ENCODE measurements at places on chromosomes 6 and 20.

GRCh38 chr6:44580901-44581300 is 193.4 kb downstream of the CDC5L start:
- no peak for DNase-seq

DNA sequence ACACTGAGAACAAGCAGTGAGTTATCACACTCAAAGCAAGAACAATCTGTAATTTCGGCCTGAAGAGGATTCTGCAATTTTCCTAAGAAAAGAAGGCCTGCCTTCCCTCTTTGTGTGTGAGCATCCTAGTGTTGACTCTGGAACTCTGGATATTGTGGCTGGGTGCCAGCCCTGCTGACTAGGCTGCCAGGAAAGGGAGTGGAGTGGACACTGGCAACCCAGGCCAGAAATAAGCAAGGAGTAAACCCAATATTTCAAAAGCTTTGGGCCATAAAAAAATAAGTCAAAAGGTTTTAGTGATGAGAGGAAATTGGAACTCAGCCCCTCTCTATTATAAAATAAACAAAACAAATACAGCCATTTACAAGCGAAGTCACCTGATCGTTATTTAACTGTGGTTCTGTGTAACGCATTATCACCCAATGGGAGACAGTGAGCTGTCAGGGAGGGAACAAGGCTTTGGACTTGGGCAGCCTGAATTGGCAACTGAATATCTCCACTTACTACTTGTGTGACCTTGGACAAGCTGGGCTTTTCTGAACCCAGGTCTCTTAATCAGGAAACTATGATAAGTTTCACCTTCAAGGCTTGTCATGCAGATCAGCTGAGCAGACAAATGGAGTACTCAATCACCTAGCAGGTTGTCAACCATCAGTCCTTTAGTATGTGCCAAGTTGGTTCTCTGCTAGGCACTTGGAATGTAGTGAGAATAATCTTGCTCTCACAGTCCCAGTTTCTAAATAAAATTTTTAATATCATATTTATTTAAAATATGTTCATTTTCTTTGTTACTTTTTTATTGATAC is 196.2 kb downstream of the PAX1 start:
- DNase-seq = no peak

DNA sequence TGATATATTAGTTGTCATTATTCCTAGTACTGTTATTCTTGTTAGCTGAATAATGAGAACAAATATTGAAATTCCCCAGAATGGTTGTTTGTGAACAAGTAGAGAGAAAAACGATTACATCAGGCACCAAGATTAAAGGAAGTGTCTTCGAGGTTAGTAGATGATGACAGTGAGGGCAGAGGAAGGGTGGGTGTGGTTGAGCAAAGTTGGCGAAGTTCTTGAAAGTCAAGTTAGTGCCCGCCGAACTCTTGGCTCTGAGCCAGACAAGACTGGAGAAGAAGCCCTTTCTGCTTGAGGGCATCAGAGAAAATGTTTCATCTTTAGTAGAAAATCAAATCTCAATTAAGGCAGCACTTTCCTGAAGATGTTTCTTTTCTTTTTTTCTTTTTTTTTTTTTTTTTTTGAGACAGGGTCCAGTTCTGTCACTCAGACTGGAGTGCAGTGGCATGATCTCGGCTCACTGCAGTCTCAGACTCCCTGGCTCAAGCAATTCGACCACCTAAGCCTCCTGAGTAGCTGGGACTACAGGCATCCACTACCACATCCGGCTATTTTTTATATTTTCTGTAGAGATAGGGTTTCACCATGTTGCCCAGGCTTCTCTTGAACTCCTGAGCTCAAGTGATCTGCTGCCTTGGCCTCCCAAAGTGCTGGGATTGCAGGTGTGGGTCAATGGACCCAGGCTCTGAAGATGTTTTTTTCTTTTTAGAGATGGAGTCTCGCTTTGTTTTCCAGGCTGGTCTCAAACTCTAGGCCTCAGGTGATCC is 77.1 kb downstream of the SGK1 start:
- peak; percentile 35 for DNase-seq

DNA sequence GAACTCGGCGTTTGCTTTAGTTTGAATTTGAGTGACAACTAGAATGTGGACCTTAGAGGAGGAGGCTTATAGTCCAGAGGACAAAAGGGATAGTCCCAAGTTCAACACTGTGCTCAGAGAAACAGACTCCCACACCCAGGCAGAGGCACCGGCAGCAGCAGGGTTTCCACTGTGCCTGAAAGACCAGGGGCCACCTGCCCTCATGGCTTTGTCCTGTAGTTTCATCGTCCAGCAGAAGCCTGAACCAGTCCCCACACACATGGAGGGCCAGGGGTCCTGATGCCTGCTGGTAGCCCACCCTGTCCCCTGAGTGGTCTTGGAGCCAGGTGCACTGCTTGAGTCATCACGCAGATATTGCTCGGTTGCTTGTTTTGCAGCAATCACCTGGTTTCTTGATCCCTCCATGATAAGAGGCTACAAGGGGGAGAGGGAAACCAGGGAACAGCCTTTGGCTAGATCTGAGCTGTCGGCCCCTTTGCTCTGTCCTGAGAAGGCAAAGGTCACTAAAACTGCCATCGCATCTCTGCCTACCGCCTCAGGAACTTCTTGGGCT is 7.2 kb upstream of the ACSS1 start:
- no peak for DNase-seq

DNA sequence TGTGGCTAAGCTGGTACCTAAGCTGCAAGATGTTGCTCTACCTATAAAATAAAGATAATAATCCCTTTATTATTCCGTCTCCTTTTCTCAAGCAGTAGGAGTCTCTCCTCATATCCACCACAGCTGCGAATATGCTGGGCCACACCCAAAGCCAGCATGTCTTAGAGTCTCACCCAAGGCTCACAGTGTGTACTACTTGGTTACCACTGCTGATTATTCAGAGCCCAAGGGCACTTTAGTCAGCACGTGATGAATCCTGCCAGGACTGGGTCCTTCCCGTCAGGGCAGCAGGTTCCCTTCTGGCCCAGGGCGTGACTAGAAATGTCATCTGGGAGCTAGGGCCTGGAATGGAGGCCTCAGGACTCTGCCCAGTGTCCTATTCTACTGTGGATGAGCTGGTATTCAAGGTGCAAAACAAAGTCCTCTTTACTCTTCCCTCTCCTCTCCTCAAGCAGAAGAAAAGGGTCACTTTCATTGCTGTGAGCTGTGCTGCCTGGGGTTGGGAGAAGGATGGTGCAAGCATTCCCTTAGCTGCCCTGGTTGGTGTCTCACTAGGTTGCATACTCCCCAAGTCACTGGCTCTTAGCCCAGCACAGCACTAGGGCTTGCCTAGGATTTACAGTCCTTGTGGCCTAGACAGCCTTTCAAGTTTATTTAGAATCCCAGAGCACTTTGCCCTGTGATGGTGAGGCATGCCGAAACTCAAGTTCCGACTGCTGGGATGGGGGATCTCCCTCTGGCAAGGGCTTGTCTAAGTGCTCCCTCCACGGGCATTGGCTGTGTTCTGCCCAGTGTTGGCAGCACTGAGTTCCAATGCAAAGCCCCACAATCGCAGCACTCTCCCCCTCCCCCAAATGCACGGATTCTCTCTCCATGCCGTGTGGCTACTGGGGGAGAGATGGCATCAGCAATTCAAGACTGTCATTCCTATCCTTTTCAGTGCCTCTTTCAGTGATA is 320.2 kb downstream of the BTBD9 start:
- DNase-seq = no peak

- DNase-seq = no peak
Observed at GRCh38 chr20:48154040-48154765, 368.9 kb upstream of the SULF2 start.

- no peak for DNase-seq
Observed at GRCh38 chr6:100274147-100274546, 190.6 kb downstream of the SIM1 start.

- DNase-seq = no peak
Observed at GRCh38 chr6:127538750-127539264, 19.7 kb upstream of the MTCL3 start.

- no peak for DNase-seq
Observed at GRCh38 chr6:138795809-138796603, at the start of gene ECT2L. ECT2L (plus strand) TSS chr6:138796087; CDS start chr6:138813275, 17,188 bp downstream.

- DNase-seq = no peak
Observed at GRCh38 chr6:113344969-113345368, 512.2 kb upstream of the MARCKS start.

DNA sequence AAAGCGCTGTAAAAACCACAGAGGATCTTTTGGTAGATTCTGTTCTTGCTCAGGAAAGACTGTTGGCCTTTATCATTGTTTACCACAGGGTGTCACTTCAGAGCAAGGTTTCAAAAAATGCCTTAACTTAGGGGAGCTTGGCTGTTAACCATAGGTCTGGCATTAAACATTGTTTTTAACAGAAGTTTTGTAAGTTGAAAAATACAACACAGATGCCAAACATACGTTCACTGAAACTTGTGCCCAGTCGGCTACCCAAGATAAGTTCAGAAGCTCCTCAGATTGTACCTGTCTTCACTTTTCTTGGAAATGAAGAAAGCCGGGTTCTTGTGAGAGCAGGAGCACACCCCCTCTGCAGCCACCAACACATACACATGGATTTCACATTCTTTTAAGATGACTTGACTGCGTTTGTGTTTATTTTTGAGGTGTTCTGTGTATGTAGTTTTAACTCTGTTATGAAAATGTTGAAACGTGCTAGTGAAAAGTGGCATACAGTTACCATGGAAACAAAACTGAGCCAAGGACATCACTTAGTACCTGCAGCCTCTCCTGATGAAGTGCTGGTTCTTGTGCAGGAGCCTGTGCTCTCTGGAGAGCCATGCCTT is 64.9 kb downstream of the SYCP2L start:
- no peak for DNase-seq

- DNase-seq = no peak
Observed at GRCh38 chr6:96194675-96195074, 178.9 kb downstream of the FUT9 start.

GRCh38 chr6:9984607-9985006 is 430.3 kb downstream of the TFAP2A start:
- no peak for DNase-seq

GRCh38 chr6:129590408-129591022 is 119.5 kb downstream of the ARHGAP18 start:
- no peak for DNase-seq

GRCh38 chr6:109373762-109374161 is 8.5 kb downstream of the CD164 start:
- peak; percentile 45 for DNase-seq

- DNase-seq = no peak
Observed at GRCh38 chr6:28543651-28544610, 18.2 kb downstream of the GPX5 start.

- DNase-seq = no peak
Observed at GRCh38 chr6:36731622-36732310, 34.1 kb downstream of the RAB44 start.

GRCh38 chr6:135784507-135784906 is 67.0 kb upstream of the PDE7B start:
- no peak for DNase-seq

GRCh38 chr6:47687432-47687831 is 10.9 kb upstream of the ADGRF4 start:
- DNase-seq = no peak

DNA sequence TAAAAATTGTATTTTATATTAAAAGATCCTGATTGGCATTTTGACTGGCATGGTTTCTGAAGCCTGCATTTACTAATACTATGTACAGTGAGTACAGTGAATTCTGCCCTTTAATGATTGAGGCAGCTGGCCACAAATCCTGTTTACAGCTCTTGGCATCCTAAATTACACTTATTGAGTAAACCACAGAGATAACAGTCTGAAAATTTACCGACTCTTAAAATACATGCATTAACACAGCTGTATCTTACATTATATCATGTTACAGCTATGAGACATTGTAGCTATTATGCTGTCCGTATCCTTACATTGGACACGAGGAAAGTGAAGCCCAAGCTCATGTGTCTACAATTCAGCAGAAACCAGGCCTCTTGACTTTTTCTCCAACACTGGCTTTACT is 90.8 kb downstream of the FAM83B start:
- DNase-seq = no peak

DNA sequence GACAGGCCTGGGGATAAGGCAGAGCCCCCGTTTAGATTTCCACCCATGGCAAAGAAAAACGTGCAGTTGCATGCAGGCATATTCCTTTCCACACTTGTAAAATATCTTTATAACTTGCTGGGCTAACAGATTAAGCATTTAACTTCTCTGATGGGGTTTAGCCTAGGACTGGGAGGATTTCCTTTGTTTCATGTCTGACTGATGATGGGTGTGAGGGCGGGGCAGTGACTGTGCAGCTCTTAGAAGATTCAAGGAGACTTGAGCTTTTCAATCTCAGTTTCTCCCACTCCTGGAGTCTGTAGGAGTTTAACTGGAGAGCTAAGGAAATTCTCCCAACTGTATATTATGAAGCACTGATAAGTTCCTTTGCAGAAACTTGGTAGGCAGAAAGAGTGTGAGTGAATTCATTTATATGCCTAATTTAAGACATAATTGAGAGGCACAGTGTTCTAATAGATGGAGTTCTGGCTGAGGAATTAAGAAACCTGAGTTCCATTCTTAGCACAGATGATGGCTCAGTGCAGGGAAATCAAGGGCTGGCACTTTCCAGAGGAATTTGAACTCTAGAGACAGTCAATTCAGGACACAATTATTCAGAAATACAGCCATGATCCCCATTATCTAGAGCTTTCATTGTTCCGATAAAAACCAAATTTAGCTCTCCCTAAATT is 214.6 kb upstream of the CNR1 start:
- no peak for DNase-seq

GRCh38 chr6:30882759-30883684 is 1.3 kb upstream of the DDR1 start:
- DNase-seq = no peak

- DNase-seq = peak; percentile 21
Observed at GRCh38 chr20:51014797-51015722, 7.8 kb downstream of the KCNG1 start.

GRCh38 chr6:35190306-35190705 is 23.4 kb upstream of the SCUBE3 start:
- DNase-seq = no peak

- DNase-seq = no peak
Observed at GRCh38 chr6:24228681-24229255, 102.8 kb downstream of the NRSN1 start.

DNA sequence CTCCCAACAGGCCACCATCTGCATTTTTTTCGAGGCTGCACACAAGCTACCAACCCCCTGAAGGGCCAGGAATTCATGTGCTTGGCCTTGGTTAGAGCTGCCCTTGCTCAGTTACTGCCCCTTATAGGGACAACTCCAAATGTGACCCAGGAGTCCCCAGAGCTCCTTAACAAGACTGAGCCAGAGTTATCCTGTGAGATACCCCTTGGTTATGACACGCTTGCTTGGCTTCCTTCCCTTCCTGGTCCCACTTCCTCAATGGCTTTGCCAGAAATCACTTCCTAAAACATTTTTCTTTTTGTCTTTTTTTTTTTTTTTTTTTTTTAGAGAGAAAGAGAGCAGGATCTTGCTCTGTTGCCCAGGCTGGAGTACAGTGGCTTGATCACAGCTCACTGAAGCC is 8.9 kb downstream of the TREM1 start:
- DNase-seq = no peak

DNA sequence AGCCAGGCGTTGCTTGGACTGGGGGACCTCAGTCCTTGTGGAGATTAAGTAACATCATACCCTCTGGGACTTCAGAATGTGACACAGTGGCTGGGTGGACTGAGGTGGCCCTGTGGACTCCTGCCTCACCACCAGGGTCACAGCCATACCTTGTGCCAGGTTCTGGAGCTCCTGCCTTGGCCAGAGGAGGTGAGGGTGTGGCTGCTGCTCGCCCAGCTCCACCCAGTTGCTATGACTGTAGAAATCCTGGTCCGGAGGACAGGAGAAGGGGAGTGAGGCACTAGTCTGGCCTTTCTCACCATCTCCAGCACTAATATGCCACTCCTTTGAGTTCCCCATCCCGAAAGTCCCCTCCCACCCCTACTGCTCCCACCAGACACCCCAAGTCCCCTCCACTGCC is 1.9 kb downstream of the VWA7 start:
- no peak for DNase-seq

GRCh38 chr6:137254966-137255365 is 35.8 kb upstream of the IFNGR1 start:
- no peak for DNase-seq

Measured in activated T-cell treated with anti-CD3 and anti-CD28 coated beads for 48 hours (primary cell).